Activated CD8-positive, alpha-beta memory T cell treated with anti-CD3 and anti-CD28 coated beads for 1 hour (primary cell): ENCODE measurements at places on chromosomes 5 and 9.

- no peak for DNase-seq
These were observed 15.8 kb downstream of the ERGIC1 start for GRCh38 chr5:172849606-172850453.

DNA sequence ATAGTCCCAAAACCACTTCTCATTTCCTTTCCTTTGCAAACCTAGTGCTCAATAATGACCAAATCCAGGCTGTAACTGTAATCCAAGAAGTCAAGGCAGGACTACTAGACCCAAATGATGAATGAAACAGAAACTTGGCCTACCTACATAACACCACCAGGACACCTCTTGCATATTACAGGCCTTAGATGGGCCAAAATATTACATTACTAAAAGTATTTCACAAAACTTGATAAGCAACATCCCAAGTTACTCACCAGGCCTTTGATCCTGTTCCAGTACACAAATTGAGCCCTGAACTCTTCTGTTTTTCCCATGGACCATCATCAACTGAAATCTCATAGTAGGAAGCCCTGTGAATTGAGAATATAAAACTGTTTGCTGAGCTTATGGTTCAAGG is 34.8 kb downstream of the NADK2 start:
- no peak for DNase-seq

GRCh38 chr5:143174714-143175398 is 228.6 kb downstream of the NR3C1 start:
- no peak for DNase-seq

DNA sequence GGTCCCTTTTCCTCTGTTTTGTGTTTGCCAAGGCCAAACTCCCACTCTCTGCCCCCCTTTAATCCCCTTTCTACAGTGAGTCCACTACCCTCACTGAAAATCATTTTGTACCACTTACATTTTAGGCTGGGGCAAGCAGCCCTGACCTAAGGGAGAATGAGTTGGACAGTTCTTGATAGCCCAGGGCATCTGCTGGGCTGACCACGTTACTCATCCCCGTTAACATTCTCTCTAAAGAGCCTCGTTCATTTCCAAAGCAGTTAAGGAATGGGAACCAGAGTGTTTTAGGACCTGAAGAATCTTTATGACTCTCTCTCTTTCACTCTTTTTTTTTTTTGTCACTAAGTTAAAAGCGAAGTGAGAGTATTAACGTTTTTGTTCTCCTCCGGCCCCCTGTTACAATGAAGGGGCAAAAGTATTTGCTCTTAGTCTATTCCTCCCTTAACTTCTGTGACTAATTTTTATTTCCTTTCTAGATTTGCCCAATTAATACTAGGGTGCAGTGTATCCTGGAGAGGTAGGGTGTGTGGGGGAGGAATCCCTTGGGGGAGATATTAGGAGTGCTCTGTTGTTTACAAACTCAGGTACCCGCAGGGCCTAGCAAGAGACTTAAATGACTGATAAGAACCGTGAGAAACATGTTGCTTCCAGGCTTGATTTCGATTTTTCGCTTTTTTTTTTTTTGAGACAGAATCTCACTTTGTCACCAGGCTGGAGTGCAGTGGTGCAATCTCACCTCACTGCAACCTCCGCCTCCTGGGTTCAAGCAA is 14.7 kb downstream of the GM2A start:
- DNase-seq, result no peak

- DNase-seq, result no peak
These were observed 816.2 kb upstream of the GRAMD2B start for GRCh38 chr5:125607018-125607417.

- no peak for DNase-seq
These were observed 1390.3 kb upstream of the NUDT12 start for GRCh38 chr5:104952876-104953275.

DNA sequence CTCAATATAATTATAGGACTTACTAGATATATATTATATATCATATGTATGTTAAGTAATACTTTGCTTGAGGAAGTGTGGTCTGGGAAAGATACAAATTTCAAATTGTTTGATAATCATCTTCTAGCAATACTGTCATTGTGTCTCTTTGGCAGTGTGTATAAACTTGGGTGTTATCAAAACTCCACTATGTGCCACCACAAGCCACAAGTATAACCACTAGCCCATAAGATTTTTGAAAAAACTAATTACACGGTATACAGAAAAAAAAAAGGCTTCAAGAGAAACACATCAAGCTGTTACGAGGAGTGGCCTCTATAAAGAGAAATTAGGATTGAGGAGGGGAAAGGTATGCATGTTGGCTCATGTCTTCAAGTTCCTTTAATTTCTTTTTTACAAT is 44.7 kb upstream of the PCSK5 start:
- no peak for DNase-seq

DNA sequence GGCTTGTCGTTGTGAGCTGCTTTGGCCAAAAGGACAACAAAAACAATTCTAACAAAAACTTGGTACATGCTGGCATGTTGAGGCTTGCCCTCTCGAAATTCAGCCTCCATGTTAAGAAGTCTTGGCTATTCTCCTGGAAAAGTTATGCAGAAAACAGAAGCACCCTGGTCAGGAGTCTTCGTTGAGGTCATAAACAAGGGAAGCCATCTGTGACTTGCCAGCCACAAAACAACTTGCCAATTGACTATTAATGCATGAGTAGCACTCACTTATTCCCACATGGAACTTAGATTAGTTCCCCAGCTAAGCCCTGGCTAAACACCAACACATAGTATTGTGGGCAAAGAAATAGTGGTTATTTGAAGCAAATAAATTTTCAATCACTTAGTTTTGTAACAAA is 521.0 kb upstream of the CHD1 start:
- no peak for DNase-seq

DNA sequence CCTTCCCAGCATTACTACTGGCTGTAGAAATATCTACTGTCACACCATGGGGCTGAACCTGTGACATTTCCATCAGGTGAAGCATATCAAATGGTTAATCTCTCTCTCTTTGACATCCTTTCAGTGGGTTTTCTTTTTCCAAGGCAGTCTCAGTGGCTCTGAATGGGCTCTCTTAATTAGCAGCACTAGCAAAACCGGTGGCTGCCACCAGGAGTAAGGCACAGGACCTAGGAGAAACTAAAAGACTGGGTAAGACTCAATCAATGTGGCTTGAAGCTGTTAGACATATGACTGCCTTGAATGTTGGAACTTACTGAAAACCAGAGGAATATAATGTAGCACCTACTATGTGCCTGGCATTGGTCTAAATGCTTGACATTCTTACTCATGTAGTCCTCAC is 445.0 kb upstream of the KIF2A start:
- no peak for DNase-seq

- no peak for DNase-seq
These were observed 1280.6 kb upstream of the ACO1 start for GRCh38 chr9:31103836-31104235.
